Bone marrow (tissue), 2 donors: ENCODE measurements at places on chromosomes 2 and 18.

DNA sequence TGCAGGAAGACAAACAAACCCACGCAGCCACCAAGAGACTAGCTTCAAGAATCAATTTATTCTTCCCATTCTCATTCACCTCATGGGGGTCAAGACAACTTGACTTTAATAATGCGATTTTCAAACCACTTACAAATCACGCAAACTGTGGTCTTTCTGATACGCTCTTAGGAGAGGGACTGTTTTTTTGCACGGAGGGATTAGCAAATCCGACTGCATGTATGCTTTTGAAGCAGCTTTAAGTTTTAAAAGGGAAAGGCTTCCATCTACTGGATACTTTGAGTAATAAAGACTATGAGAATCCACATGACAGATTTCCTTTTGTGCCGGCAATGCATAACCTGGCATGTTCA, 322.9 kb upstream of the KCNJ3 start:
- DNase-seq: no peak

- no peak for DNase-seq
These were observed 128.7 kb upstream of the CCDC68 start for GRCh38 chr18:55088000-55088401.

DNA sequence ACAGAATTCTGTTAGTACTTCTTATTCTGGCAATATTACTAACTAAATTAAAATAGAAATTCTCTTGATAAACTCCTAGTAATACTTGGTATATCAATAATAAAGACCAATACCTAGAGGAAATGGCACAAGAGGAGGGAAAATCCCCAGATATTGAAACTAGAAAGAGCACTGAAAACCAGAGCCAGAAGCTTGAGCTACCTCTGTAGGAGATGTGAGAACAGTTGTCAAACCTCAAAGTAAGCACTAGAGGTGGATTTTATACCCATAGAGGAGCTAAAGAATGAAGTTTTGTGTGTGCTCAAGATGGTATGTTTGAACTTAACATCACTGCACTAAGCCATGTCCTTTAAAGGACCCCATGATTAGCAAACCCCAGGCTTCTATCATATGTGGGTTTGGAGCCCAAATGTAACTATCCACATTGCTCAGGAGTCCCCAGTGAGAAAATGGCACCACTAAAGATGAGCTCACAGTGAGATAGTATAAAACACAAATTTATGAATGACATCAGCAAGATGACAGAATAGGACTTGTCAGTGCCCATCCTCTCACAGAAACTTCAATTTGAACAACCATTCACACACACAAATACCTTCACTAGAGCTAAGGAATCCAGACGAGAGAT, 122.1 kb downstream of the PKP4 start:
- no peak for DNase-seq

DNA sequence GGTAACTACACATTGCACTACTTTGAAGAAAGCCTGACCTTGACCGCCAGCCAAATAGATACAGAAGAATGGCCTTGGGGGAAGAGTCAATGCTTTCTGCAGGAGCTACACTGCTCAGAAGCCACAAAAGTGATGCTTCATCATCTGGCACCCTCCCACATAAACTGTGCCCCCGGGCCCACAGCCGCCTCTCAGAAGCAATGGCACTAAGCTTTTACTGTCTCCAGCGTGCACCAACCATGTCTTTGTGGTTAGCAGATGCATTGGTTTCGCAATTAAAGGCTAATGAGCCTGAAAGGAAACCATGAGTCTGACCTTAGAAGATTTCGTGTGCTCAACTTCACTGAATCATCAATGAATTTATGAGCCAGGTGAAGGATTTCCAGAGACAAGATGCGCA, 209.4 kb upstream of the TRIB2 start:
- peak; percentile 88 for DNase-seq
